Right ventricle myocardium inferior (tissue), 1 donor: ENCODE measurements at places on chromosomes 16 and 17.

DNA sequence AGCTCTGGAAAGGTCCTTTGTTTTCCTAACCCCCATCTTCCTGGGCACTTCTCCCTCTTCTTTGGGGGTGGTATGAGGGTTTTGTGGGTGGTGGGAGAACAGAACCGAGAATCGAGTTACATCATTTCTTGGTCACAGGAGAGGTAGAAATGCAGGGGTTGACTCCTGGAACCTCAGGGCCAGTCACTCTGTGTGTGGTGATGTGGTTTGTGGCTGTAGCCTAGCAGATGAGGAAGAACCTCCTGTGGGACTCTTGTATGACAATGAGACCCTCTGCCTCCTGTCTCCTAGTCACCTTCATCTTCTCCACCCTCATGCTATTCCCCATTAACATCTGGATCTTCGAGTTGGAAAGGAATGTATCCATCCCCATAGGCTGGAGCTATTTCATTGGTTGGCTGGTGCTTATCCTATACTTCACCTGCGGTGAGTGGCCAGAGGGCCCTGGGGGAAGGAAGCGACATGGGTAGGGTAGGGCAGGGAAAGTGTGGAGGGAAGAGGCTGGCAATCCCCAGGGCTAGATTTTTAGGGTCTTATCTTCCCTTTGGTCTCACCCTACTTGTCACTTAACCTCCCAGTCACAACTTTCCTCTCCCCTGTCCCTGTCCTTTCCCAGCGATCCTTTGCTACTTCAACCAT, 5.5 kb downstream of the ODF4 start:
- DNase-seq, result no peak

- peak; percentile 71 for DNase-seq
Observed at GRCh38 chr16:391885-392335, 5.1 kb upstream of the NME4 start.

GRCh38 chr16:9708972-9709620, 473.1 kb downstream of the GRIN2A start:
- DNase-seq, result no peak

DNA sequence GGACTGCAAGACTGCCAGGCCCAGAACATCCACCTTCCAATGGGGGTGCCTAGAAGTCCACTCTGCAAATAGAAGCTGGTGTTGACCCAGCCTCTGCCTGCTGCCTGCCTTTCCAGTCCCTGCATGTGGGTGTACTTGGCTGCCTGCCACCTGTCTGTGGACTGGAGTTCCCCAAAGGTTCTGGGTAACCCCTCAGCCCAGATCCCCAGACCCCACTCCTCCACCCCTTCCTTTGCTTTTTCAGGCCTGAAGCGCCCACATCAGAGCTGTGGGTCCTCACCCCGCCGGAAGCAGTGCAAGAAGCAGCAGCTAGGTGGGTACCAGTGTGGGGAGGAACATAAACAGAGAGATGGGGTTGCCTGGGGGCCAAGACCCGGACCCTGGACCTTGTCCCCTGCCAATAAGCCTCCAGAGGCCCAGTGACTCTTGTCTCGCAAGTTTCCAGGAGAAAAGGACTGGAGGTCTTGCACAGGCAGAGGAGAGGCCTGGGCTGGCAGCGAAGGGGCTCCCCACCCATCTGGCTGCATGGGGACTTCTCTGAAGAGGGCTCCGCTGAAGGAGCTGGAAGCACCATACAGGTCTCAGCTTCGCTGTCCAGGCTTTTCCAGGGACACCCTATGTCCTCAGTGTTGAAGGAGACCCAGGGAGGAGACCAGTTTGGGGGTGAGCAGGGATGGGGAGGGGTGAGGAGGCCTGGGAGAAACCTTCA, 34.3 kb downstream of the NLRC5 start:
- no peak for DNase-seq

GRCh38 chr16:50731130-50731988, 10.5 kb upstream of the CYLD start:
- no peak for DNase-seq

- no peak for DNase-seq
Observed at GRCh38 chr16:66834746-66835145, 4.0 kb upstream of the NAE1 start.

GRCh38 chr16:19822533-19822932, 62.1 kb downstream of the GPRC5B start:
- no peak for DNase-seq

DNA sequence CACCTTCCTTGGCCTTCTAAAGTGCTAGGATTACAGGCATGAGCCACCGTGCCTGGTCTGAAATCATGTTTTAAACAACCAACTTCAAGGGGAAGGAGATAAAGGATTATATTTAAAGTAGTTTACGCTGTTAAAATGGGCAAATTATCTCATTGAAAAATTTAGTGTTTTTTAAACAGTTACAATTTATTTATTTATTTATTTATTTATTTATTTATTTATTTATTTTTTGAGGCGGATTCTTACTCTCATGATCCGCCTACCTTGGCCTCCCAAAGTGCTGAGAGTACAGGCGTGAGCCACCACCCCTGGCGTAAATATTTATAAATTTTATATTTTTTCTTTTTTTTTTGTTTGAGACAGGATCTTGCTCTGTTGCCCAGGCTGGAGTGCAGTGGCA, 22.2 kb downstream of the CDK12 start:
- no peak for DNase-seq

DNA sequence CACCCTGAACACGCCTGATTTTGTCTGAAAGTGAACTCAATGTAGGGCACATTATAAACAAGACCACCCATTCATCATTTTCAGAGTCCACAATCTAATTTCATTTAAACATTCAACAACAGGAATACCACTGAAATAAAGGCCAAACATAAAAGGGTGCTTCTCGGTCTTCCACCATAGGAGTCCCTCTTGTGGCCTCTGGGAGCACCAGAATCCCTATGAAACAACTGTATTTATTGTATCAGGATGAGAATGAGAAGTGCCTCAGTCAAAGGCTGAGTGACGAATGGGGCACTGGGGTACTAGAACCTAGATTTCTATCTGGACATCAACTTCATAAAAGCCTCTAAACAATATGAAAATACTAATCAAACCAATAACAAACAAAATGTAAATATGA, 40.4 kb downstream of the NXPH3 start:
- DNase-seq, result no peak

GRCh38 chr16:59249011-59249410, 514.9 kb upstream of the GOT2 start:
- DNase-seq, result no peak

DNA sequence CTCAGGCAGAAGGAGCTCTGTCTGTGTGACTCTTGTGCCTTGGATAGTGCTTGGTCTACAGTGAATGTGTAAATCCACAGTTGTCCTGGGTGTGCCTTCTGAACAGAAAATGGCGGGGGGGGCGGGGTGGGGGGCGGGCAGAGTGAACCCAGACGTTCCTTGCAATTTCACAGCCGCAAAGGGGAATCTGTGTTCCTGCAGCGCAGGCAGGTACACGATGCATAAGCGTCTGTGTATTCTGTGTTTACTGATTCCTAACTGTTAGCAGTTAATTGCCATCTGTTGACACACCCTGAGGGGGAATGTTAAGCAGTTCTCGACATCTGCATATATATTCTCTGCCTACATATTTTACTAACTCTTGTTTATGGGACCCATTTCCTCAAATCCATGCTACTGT, 123.5 kb upstream of the ZFHX3 start:
- no peak for DNase-seq

GRCh38 chr17:67067571-67068482, 23.5 kb downstream of the CACNG1 start:
- no peak for DNase-seq

- no peak for DNase-seq
Observed at GRCh38 chr16:19102187-19102872, 11.4 kb upstream of the ITPRIPL2 start.

DNA sequence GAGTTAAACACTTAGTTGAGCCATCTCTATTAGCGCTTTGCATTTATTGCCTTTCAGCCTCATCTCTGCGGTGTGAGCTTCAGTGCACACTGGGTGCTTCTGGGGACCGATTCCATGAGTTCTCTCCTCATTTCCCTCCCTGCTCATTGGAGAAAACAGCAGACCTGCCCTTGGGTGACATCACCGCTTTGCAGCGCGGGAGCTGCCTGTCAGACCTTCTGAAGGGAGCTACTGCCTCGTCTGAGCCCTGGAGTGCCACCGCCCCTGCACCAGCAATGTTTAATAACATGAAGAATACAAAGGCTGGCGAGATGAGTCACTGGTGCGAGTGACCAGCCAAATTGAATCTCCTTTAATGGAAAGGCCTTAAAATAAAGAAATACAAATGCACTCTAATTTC, 30.2 kb upstream of the CPPED1 start:
- no peak for DNase-seq

- peak; percentile 11 for DNase-seq
Observed at GRCh38 chr16:11139326-11140097, 116.5 kb downstream of the SOCS1 start.

GRCh38 chr16:23245268-23245667, 56.8 kb upstream of the SCNN1B start:
- peak; percentile 76 for DNase-seq

- no peak for DNase-seq
Observed at GRCh38 chr17:81437191-81437651, 42.0 kb downstream of the BAHCC1 start.

GRCh38 chr16:86578611-86579267, 390 bp downstream of the FOXL1 start:
- no peak for DNase-seq

GRCh38 chr16:15765880-15766279, 90.9 kb downstream of the MYH11 start:
- no peak for DNase-seq

DNA sequence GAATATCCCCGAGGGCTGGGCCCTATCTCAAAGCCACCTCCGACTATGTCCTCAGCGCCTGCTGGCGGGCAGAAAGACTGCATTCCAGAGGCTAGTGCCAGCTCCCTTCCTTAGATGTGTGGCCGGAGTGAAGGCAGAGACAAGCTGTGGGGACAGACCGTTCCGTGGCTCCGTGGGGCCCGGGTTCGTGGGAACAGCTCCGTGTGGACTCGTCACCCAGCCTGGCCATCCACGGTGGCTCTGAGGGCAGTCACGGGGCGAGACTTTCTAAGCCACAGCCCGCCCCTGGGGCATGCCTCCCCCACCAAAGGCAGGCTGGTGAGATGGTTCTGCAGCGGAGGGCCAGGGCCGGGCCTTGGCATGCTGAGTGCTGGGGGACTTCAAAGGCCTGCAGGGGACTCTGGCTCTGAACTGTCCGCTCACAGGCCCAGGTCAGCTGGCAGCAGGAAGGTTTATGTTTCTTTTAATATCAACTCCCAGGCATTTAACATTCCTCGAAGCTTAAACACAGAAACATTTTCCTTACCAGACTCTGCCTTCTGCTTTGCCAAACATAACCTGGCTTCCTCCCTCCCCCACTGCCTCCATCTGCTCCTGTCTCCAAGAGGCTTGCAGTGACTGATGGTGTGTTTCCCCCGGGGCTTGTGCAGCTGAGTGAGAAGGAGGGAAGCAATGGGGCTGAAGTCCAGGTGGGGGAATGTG, 50.4 kb downstream of the TIMM22 start:
- DNase-seq, result peak; percentile 80

DNA sequence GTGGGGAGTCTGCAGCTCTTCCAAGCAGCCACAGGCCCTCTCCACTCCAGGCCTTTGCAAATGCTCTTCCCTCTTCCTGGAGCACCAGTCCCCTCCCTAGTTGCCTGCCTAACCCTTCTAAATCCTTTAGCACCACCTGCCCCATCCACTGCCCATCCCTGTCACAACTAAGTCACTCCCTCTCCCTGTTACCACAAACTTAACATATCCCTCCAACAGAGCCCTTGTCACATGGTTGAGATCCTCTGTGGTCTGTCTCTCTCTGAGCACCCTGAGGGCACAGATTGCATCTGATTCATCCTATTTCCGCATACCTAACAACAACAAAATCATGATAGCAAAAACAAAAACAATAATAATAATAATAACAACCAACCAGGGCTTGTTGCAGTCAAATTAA, 11.0 kb upstream of the BEAN1 start:
- no peak for DNase-seq

- no peak for DNase-seq
Observed at GRCh38 chr16:61957075-61957855, 79.0 kb downstream of the CDH8 start.

- DNase-seq, result no peak
Observed at GRCh38 chr17:33371377-33371776, 78.3 kb upstream of the ASIC2 start.

DNA sequence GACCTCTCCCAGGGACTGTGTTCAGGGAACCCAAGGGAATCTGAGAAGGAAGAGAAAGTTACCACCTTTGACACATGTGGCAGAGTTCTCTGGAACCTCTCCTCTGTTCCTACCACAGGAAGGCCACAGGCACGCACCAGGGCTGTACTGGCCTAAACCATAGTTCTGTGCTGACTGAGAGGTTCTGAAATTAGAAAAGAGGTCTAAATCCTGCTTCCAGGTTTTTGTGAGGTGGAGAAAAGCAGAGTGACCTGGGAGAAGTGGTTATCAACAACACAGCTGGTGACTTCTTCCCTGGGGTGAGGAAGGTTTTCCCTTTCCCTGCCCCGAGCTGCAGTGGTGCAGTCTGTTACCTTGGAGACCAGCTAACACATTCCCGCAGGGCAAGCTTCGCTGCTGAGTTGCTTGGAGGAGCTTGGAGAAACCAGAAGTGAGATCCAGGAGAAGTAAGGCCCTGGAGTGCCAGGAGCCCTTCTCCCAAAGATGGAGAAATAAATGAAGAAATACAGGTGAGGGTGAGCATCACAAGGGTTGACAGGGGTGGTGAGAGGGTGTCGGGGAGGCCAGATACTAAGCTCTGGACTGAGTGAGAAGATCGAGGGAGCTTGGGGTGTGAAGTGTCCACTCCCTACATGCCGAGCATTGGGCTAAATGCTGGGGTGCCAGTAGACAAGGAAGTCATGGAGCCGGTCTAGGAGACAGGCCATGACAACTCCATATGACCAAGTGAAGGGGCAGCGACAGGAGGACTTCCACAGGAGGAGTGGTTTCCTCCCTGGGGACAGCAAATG, at the start of gene VWA3A:
TSS of gene VWA3A (plus strand) at position 399 of the 791 bp plus-strand sequence. CDS start at position 496, 97 bp downstream.
- peak; percentile 72 for DNase-seq

DNA sequence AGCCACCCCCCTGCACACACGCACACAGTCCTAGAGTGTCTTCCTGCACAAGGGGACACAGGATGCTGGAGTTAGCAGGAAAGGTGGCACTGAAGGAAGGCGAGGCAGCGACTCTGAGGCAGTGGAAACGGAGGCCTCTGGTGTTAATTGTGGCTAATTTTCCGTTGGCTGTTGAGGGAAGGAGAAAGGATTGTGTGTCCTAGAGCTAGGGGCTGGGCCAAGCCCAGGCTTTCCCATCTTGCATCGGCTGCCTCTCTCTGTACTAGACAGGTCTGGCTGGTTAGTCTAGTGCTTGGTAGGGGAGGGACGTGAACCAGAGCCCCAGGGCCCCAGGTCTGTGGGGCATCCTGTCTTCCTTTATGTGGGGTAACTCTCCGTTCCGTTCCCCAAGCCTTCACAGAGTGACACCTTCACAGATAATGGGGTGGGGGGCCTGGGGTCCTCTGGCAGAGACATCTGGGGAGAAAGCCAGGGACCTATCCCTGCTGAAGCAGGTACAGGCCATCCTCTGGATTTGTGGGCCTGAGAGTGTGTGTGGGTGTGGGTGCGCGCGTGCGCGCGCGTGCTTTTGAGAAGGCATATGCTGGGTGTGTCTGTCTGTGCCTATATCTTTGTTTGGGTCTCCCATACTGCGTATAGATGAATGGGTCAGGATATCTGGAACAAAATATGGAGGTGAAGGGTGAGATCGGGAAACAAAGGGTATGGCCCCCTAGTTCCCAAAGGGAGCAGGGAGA, at the start of gene CHD3:
TSS of gene CHD3 (plus strand) at position 606 of the 737 bp plus-strand sequence. CDS start 212 bp downstream, outside the sequence.
- no peak for DNase-seq

GRCh38 chr17:62919388-62919787, 46.6 kb upstream of the TANC2 start:
- no peak for DNase-seq

- DNase-seq, result no peak
Observed at GRCh38 chr17:40750391-40750790, 4.7 kb downstream of the KRT25 start.

GRCh38 chr16:82732461-82732860, 105.7 kb downstream of the CDH13 start:
- DNase-seq, result no peak
